ENCODE measurements at places on chromosomes 2 and 18.
A peak's percentile ranks its signal among the peaks of the same experiment; 100 is the strongest.

- H3K4me3 ChIP-seq = no peak overlapping the region
- peaks cover 9% of the 10 kb centered on the region for H3K36me3 ChIP-seq
- H3K4me1 ChIP-seq = peaks cover 42% of the 10 kb centered on the region
- DNase-seq = peak; percentile 87
- no peak overlapping the region for H3K27ac ChIP-seq
Observed at GRCh38 chr18:45690975-45691815, 32.8 kb upstream of the SLC14A1 start.

- no peak overlapping the region for H3K27ac ChIP-seq
- H3K4me1 ChIP-seq = no peaks in the 10 kb centered on the region
- DNase-seq = no peak
- no peaks in the 10 kb centered on the region for H3K27me3 ChIP-seq
Observed at GRCh38 chr2:44184106-44184505, 15.4 kb downstream of the PPM1B start.

GRCh38 chr2:204840504-204840903 is 295.2 kb downstream of the PARD3B start:
- H3K27me3 ChIP-seq = no peaks in the 10 kb centered on the region
- H3K36me3 ChIP-seq = no peaks in the 10 kb centered on the region
- H3K4me1 ChIP-seq = peaks cover 3% of the 10 kb centered on the region
- DNase-seq = no peak

DNA sequence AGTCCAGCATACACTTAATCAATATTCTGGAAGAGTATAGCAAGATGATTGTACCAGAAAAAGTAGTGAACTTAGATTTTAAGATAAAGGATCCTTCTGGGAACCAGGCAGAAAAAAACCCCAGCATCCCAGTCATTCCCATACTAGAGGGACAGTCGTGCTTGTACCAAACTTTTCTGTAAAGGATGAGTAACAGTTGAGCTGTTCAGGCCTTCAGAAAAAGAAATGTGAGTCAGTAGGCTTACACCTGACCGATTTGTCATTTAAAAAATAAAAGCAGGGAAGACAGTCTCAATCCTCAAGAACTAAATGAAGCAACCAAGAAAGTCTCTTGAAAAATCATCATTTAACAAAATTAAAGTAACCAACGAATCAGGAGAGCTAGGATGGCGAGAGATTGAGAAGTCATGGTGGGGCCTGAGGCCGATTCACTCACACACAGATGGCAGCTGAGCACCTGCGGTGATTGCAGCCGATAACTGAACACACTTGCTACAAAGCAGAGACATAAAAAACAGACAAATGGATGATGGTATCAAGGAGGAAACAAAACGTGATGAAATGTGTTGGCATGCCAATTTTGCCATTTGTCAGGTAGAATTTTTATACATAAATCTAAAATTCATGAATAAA is 170.0 kb upstream of the ALKAL2 start:
- no peak overlapping the region for H3K27ac ChIP-seq
- no peak overlapping the region for H3K4me3 ChIP-seq
- H3K27me3 ChIP-seq = no peaks in the 10 kb centered on the region
- DNase-seq = no peak
- H3K36me3 ChIP-seq = peaks cover 8% of the 10 kb centered on the region

DNA sequence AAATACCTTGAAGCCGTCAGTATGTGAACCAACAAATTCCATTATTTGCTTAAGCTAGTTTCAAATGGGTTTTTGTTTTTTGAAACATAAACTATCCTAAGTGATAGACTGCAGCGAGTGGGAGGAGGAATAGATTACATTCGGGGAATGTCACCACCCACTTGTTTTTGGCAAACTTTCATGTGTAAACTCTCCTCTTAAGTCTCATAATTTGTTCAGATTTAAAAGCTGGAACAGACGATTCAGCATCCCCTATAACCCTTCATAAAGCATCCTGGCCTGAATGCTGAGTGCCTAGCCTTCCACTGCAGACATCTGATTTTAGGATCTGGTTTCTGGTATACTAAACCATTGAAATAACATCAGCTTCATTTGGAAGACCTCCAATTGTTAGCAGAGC is 51.0 kb downstream of the CPO start:
- H3K36me3 ChIP-seq = no peaks in the 10 kb centered on the region
- DNase-seq = no peak
- H3K27me3 ChIP-seq = peaks cover 2% of the 10 kb centered on the region
- H3K27ac ChIP-seq = no peak overlapping the region
- H3K4me3 ChIP-seq = no peak overlapping the region
- peaks cover 13% of the 10 kb centered on the region for H3K4me1 ChIP-seq

- H3K4me3 ChIP-seq = no peak overlapping the region
- no peaks in the 10 kb centered on the region for H3K27me3 ChIP-seq
- no peaks in the 10 kb centered on the region for H3K4me1 ChIP-seq
Observed at GRCh38 chr18:6628187-6628586, 101.3 kb upstream of the ARHGAP28 start.

GRCh38 chr2:164898475-164898874 is 56.9 kb downstream of the SLC38A11 start:
- no peaks in the 10 kb centered on the region for H3K36me3 ChIP-seq
- H3K4me3 ChIP-seq = no peak overlapping the region
- H3K4me1 ChIP-seq = peaks cover 14% of the 10 kb centered on the region
- DNase-seq = no peak
- no peak overlapping the region for H3K27ac ChIP-seq

- H3K27me3 ChIP-seq = peaks cover 10% of the 10 kb centered on the region
- H3K4me1 ChIP-seq = no peaks in the 10 kb centered on the region
- H3K36me3 ChIP-seq = no peaks in the 10 kb centered on the region
- H3K27ac ChIP-seq = no peak overlapping the region
- DNase-seq = no peak
Observed at GRCh38 chr2:127665267-127665893, 9.9 kb downstream of the LIMS2 start.

DNA sequence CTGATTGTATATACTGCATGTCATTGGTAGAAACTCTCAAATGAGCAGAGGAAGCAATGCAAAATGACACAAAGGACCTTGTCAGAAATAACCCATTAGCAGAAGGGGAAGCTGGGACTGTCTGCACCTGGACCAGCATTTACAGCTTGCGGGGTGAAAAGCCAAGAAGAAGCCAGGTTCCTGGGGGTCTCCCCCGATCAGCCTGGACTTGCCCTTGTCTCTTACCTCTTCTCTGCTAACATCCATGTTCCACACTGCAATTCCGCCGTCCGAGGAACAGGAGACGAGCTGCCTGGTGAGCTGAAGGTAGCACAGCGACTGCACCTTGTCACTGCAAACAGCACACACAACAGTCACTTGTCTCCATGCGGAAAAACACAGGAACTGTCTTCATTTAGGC is 51.1 kb downstream of the WDFY1 start:
- H3K27ac ChIP-seq = no peak overlapping the region
- H3K4me3 ChIP-seq = no peak overlapping the region
- peaks cover 1% of the 10 kb centered on the region for H3K27me3 ChIP-seq

- peak overlapping the region; percentile 52 for H3K4me3 ChIP-seq
- H3K27me3 ChIP-seq = no peaks in the 10 kb centered on the region
- H3K4me1 ChIP-seq = peaks cover 30% of the 10 kb centered on the region
- DNase-seq = no peak
- H3K27ac ChIP-seq = peak overlapping the region; percentile 94
Observed at GRCh38 chr2:231604101-231604684, 11.5 kb downstream of the TEX44 start.

DNA sequence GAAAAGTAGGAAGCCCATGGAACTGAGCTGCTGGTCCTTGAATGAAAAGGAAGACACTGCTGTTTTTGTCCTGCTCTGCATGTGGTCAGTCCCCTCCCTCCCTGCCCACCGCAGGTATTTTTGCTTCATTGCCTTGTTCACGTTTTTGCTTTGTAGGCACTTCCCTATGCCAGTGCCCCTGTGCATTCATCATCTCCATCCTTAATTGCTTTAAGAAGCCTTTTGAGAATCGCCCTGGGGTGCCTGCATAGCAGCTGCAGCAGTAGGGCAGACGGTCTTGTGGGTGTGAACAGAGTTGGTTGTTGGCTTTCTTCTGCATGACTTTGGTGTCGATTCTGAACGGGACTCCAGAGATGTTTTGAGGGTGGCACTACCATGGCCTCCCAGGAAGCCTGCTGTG is 97.0 kb downstream of the CABLES1 start:
- H3K36me3 ChIP-seq = peaks cover 4% of the 10 kb centered on the region
- no peak for DNase-seq
- H3K4me1 ChIP-seq = peaks cover 7% of the 10 kb centered on the region
- no peak overlapping the region for H3K27ac ChIP-seq
- no peak overlapping the region for H3K4me3 ChIP-seq
